ENCODE measurements at places on chromosomes 4 and X. TPM values are rescaled to one million over a fixed set of nuclear protein-coding genes. Genes with fewer than 3 reads are reported as not detected.
A peak's percentile ranks its signal among the peaks of the same experiment; 100 is the strongest.

- H3K4me3 ChIP-seq = no peak overlapping the region
- no peak overlapping the region for H3K27ac ChIP-seq
- H3K4me1 ChIP-seq = no peaks in the 10 kb centered on the region
- H3K27me3 ChIP-seq = no peaks in the 10 kb centered on the region
- H3K36me3 ChIP-seq = no peaks in the 10 kb centered on the region
Measured at GRCh38 chrX:123486297-123486696, 246.6 kb downstream of the THOC2 start.

GRCh38 chrX:148268673-148269072 is 231.7 kb upstream of the AFF2 start:
- no peaks in the 10 kb centered on the region for H3K4me1 ChIP-seq
- H3K27me3 ChIP-seq = no peaks in the 10 kb centered on the region
- no peak overlapping the region for H3K4me3 ChIP-seq
- DNase-seq = no peak
- no peak overlapping the region for H3K27ac ChIP-seq

DNA sequence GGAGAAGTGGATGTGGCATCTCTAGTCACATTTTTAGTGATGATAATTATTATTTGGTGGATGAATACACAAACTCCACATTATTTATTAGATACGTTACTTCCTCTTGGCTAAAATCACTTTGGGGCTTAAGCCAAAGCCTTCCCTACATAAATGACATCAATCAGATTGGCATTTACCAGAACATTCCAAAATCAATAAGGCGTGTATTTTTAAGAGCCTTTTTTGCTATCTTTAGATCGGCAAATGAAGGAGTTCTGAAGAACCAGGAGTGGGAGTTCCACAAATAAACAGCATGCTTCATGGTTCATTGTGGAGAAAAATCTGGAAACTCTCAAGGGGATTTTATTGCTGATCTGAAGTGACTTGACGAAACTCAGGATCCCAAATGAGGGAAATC is 89.7 kb downstream of the AMELX start:
- H3K27me3 ChIP-seq = no peaks in the 10 kb centered on the region
- H3K36me3 ChIP-seq = no peaks in the 10 kb centered on the region
- H3K27ac ChIP-seq = peak overlapping the region; percentile 41
- no peak for DNase-seq
- peaks cover 3% of the 10 kb centered on the region for H3K4me1 ChIP-seq

GRCh38 chr4:2743518-2744445 is 12.4 kb downstream of the TNIP2 start:
- H3K27ac ChIP-seq = no peak overlapping the region
- H3K36me3 ChIP-seq = peaks cover 68% of the 10 kb centered on the region
- H3K4me1 ChIP-seq = peaks cover 23% of the 10 kb centered on the region

DNA sequence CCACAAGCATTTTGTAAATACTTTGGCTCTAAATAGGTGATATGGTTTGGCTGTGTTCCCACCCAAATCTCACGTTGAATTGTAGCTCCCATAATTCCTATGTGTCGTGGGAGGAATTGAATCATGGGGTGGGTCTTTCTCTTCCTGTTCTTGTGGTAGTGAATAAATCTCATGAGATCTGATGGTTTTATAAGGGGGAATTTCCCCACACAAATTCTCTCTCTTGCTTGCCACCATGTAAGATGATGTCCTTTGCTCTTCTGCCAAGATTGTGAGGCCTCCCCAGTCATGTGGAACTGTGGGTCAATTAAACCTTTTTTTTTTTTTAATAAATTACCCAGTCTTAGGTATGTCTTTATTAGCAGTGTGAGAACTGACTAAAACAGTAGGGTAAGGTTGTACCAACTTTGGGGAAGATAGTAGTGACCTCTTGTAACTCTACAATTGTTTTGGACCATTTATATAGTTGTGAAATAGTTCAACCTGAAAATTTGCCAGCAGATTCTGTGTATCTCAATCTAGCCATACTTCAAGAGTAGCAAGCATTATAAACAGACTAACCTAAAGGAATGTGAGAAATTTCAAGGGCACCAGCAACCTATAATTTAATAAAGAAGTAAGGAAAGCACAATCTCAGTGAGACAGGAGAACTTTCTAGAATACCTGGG is 727.8 kb downstream of the GRID2 start:
- no peaks in the 10 kb centered on the region for H3K27me3 ChIP-seq
- H3K36me3 ChIP-seq = no peaks in the 10 kb centered on the region
- H3K4me3 ChIP-seq = no peak overlapping the region
- DNase-seq = no peak
- no peaks in the 10 kb centered on the region for H3K4me1 ChIP-seq
- no peak overlapping the region for H3K27ac ChIP-seq

- no peaks in the 10 kb centered on the region for H3K4me1 ChIP-seq
- H3K4me3 ChIP-seq = no peak overlapping the region
- DNase-seq = no peak
Measured at GRCh38 chr4:151600432-151600831, 160.4 kb downstream of the GATB start.

DNA sequence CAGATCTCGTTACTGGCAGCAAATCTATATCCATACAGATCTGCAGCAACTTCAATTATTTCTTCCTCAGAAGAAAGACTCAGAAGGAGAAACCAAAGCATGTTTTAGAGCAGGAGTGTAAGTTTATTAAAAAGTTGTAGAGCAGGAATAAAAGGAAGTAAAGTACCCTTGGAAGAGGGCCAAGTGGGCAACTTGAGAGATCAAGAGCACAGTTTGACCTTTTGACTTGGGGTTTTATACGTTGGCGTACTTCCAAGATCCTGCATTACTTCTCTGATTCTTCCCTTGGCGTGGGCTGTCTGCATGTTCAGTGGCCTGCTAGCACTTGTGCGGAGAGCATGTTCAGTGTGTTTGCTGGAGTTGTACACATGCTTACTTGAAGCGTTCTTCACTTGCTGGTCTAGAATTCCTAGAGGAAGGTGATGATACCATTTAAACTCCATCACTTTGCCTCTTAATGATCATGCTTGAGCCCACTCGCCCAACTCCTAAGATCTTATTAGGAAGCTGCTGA is 1114.7 kb upstream of the PABPC4L start:
- no peaks in the 10 kb centered on the region for H3K27me3 ChIP-seq
- no peak for DNase-seq
- H3K27ac ChIP-seq = no peak overlapping the region

DNA sequence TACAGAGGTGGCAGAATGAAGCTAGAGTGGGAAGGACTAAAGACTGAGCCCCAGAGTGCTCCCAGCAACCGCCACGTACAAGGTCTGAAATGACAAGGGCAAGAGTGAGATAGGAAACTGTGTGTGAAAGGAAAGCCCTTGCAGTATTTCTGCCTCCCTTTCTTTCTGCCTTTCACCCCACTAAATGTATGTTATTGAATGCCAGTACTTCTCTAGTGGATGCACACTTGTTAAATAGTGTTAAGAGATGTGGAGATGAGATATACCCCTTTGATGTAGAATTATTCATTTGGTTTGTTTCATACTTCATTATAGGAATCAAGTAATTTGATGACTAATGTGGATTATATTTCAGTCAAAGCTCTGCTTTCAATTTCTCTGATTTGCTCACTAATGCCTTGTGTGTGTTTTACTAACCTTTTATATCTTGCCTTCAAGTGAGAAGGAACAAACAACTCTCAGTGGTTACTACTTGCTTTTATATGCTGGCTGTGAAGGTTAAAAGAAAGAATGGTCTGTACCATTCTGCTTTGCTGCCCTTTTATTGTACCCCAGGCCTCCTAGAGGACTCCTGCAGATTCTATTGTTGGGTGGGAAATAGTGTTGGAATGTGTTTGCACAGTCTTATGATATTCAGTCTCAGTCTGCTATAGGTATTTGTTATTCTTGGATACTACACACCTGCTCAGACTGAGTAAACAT is 8.0 kb upstream of the ANXA3 start:
- no peak overlapping the region for H3K27ac ChIP-seq
- H3K36me3 ChIP-seq = no peaks in the 10 kb centered on the region
- no peak for DNase-seq
- H3K27me3 ChIP-seq = no peaks in the 10 kb centered on the region
- H3K4me1 ChIP-seq = no peaks in the 10 kb centered on the region

DNA sequence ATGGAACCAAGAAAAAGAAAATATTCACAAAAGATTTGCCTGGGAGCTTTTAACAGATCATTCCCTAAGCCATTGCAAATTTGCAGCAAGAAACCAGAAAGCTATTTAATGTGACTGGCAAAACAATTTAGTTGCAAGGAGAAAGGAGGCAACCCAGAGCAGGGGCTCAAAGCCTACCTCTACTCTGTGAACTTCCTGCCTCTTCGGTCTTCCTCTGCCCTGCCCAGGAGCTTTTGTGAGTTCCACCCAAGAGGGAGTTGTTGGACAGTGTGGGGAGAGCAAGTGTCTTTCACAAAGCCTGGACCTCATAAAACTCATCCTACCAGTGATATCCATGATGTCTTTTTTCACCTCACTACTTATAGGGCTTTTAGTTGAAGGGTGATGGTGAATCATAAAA is 107.4 kb downstream of the AFF1 start:
- no peak overlapping the region for H3K4me3 ChIP-seq
- DNase-seq = no peak
- no peaks in the 10 kb centered on the region for H3K27me3 ChIP-seq

GRCh38 chrX:32268207-32268606 is 943.1 kb downstream of the DMD start:
- no peak overlapping the region for H3K4me3 ChIP-seq
- no peak overlapping the region for H3K27ac ChIP-seq
- no peaks in the 10 kb centered on the region for H3K4me1 ChIP-seq
- H3K27me3 ChIP-seq = no peaks in the 10 kb centered on the region
- DNase-seq = no peak

DNA sequence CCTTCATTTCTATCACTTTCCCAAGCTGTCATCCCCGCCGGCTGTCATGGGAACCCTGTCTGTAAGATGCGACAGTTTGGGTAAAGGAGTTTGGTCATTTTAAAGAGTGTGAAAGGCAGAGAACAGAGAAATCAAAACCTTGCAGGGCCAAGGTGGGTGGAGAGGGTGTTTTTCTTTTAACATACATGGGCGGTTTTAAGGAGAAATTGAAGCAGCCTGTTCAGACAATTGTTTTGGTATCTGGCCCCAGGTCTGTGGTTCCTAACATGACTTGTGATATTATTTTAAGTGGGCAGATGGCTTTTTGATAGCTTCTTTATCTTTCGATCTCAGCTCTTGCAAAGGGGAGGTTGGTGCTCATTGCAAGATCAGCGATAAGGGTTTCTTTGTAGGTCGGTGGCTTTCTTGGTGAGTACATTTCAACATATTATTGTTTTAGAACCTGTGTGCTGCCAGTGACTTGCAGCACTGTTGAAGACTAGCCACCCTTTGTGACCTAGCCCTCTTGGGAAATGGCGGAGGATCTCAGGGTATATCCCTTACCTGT is 3.7 kb downstream of the PPP1R3F start:
- no peak for DNase-seq
- H3K27ac ChIP-seq = no peak overlapping the region
- no peaks in the 10 kb centered on the region for H3K36me3 ChIP-seq
- H3K4me1 ChIP-seq = peaks cover 41% of the 10 kb centered on the region
- H3K27me3 ChIP-seq = no peaks in the 10 kb centered on the region
- H3K4me3 ChIP-seq = no peak overlapping the region

GRCh38 chr4:90240333-90240732 is 113.1 kb downstream of the CCSER1 start:
- H3K27ac ChIP-seq = no peak overlapping the region
- no peak for DNase-seq
- H3K36me3 ChIP-seq = no peaks in the 10 kb centered on the region
- no peaks in the 10 kb centered on the region for H3K27me3 ChIP-seq

DNA sequence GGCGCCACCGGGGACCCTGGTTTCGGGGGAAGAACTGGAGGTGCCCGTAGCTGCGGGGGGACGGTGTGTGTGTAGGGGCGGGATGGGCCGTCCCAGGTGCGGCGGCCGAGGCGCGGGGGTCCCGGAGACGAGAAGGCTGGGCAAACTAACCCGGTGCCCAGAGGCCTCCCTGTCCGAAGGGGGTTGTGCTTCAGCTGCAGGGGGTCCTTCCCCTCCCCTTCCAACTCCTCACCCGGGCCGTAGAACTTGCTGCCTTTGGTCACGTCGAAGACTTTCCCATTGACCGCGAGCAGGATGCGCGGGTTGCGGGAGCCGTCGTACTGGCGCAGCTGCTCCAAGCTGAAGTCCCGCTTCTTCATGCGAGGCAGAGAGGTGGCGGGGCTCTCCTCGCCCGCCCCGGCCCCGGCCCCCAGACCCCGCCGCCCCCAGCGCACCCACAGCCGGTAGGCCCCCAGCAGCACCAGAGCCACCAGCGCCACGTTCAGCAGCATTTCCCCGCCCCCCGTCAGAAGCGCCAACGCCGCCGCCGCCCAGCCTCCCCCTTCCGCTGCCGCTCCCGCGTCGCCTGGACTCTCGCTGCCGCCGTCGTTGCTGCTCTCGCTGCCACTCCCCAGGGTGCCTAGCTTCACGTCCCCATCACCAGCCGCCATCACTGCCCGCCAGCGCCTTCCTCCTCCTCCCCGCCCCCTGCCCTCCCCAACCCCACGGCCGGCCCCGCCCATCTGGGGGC is at the start of gene PGRMC2:
Gene PGRMC2, minus strand, starts transcription at position 673 of the 730 bp plus-strand sequence. Its CDS starts 23 bp downstream, at position 650.
- H3K27me3 ChIP-seq = no peaks in the 10 kb centered on the region
- H3K36me3 ChIP-seq = no peaks in the 10 kb centered on the region
- DNase-seq = peak; percentile 82
- peaks cover 57% of the 10 kb centered on the region for H3K4me1 ChIP-seq
- H3K4me3 ChIP-seq = peak within 1 kb of the TSS; percentile 80
- H3K27ac ChIP-seq = peak within 1 kb of the TSS; percentile 92

DNA sequence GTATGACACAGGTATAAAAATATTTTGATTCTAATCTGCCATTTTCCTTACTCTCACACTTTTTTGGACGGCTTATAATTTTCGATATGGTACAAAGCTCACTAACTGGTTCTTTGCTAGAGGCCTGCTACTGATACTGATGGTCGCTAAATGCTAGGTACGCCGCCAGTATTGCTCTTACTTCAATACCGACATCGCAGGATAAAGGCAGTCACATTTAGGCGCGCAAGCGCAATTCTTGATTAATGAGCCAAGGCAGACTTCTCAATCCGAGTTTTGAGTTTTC is 557 bp upstream of the USP38 start:
- H3K4me1 ChIP-seq = peaks cover 53% of the 10 kb centered on the region
- no peak for DNase-seq
- H3K4me3 ChIP-seq = peak overlapping the region; percentile 69
- H3K27me3 ChIP-seq = no peaks in the 10 kb centered on the region
- H3K36me3 ChIP-seq = no peaks in the 10 kb centered on the region

DNA sequence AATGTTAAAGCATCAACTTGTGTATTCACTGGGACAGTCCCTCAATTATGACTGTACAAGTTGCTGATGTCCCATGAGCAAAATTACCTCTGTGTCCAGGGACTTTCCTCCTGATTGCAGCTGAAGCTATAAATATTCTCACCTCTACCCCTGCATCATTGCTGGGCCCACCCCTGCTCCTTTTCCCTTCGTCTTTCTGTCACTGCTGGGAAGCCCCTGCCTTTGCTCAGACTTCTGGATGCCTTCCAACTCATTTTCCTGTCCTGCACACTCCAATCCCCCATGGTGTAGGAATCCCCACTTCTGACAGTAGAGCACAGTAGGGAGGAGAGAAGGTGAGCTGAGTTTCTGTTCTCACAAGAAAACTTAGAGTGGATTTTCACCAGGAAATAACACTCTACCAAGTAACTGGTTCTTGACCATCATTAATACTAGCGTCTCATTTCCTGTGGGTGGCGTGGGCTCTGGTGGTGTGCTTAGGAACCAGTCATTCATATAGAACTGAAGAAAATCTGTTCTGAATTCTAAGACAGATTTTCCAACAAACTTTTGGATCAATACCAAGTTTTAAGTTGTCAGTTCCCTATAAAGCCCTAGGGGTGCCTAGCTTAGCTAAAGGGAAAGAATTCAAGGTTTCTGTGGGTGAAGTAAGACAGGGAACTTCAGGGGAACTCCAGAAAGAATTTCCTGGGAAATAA is 136.2 kb upstream of the MED14 start:
- H3K36me3 ChIP-seq = no peaks in the 10 kb centered on the region
- H3K4me1 ChIP-seq = peaks cover 5% of the 10 kb centered on the region
- H3K27ac ChIP-seq = no peak overlapping the region
- no peak overlapping the region for H3K4me3 ChIP-seq
- H3K27me3 ChIP-seq = no peaks in the 10 kb centered on the region

Gene DCAF4L1
- 0.29 TPM for total RNA-seq

Gene C1QTNF7
- total RNA-seq = 5.7 TPM
